GDM1 (cell line): ENCODE measurements at places on chromosomes 3 and 15.

DNA sequence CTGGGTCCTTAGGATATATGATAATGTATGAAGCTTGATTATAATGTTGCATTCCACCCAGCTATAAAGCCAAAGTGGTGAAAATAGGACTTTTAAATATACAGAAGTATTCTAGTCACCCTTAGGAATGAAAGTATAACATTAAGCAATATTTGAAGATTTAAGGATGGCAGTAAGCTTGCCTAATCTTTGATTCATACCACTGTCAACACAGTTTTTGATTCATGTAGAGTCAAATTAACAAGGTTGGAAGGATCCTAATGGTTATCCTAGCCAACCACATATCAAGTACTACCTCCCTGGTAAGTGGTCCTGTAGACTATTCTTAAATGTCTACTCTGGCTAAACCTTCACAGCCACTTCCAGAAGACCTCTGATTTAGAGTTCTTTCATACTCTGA lies 18.6 kb downstream of the ARIH1 start:
- no peak for DNase-seq

- no peak for DNase-seq
Measured at GRCh38 chr3:98982351-98982750, 80.9 kb upstream of the DCBLD2 start.

- no peak for DNase-seq
Measured at GRCh38 chr3:48595526-48596121, 495 bp upstream of the COL7A1 start.

- DNase-seq = no peak
Measured at GRCh38 chr15:84656972-84657371, 1.0 kb downstream of the NMB start.

- DNase-seq = peak; percentile 89
Measured at GRCh38 chr3:18425641-18426257, 610 bp upstream of the SATB1 start.

DNA sequence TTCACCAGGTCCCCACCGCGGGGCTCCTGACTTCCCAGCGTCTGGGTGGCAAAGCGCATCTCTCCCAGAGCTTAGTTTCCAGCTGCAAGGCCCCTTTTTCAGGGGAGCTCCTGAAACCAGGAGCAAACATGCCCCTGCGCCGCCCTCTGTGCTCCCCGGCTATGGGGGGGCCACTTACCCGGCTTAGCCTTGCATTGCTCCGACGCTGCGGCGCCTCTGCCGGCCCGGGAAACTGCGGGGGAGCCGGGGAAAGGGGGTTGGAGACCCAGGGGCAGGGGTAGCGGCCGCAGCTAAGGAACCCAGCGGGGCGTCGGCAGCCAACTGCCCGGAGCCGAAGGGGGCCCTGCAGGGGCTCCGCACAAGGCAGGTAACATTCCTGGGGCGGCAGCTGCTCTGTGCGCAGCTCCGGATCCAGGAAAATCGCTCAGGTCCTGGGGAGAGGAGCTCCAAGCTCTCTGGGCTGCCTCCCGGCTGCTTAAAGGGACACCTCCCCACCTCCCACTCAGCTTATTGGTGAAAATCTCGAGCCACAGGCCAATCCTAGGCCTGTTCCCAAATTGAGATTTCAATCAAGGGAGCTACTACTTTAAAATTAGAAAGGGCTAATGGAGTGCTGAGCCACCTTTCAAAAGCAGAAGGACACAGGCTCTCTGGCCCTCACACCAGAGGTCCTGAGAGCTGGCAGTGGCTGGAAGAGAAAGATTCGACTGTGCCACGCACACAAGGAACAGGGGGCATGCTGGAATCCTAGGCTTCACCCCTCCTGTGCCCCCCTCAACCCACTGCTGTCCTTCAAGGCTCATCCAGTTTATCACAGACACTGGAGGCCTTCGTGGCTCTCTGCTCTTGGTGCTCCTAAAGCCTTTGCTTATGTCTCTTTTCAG lies 42.7 kb upstream of the PRICKLE2 start:
- DNase-seq = no peak

- DNase-seq = no peak
Measured at GRCh38 chr15:50148362-50148963, 29.4 kb upstream of the ATP8B4 start.

DNA sequence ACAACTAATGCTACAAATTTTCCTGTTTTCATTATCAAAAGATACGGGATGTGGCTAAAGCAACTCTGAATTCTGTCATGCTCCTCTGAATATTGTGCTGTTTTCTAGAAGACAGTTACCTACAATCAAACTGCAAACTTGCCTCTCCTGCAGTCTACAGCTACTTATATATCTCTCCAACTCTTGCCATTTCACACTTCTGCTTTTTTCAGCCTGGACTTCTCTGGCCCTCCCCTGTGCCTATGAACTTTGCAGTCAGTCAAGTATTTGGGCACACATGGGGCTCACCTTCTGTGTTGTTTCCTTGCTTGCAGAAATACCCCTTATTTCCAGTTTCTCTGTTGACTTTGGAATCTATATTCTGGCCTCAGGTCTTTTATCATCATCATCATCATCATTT lies 575.6 kb downstream of the GRM7 start:
- peak; percentile 31 for DNase-seq

- peak; percentile 55 for DNase-seq
Measured at GRCh38 chr3:124761250-124761796, 31.1 kb downstream of the UMPS start.

DNA sequence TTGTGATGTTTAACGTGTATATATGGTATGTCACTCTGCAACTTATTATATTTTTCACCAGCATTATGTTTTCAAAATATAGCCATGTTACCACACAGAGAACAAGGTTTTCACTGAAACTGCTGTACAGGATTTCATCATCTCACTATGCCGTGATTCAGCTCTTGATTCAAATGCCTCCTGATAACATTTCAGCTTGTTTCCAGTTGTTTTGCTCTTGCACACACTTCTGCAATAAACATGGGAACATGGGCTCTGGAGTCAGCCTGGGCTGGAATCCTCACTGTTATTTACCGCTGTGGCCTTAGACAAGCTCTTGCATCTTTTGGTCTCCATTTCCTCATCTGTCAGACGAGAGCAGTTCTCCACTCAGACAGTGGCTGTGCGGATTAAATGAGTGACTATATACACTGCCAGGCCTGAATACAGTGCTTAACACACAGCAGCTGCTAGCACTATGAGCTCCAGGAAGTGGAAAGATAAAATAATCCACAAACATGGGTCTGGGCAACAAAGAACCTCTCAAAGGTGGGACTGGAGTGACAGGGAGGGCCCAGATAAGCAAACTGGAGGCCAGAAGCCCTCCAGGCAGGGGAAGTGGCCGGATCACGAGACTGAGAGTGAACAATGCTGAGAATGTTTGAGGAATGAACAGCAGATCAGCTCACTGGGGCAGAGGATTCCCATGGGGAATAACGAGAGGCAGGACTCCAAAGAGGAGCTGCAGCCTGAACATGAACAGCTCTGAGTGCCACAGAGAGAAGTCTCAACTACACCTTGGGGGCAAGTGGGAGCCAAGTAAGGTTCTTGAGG lies 17.7 kb downstream of the NTRK3 start:
- no peak for DNase-seq

DNA sequence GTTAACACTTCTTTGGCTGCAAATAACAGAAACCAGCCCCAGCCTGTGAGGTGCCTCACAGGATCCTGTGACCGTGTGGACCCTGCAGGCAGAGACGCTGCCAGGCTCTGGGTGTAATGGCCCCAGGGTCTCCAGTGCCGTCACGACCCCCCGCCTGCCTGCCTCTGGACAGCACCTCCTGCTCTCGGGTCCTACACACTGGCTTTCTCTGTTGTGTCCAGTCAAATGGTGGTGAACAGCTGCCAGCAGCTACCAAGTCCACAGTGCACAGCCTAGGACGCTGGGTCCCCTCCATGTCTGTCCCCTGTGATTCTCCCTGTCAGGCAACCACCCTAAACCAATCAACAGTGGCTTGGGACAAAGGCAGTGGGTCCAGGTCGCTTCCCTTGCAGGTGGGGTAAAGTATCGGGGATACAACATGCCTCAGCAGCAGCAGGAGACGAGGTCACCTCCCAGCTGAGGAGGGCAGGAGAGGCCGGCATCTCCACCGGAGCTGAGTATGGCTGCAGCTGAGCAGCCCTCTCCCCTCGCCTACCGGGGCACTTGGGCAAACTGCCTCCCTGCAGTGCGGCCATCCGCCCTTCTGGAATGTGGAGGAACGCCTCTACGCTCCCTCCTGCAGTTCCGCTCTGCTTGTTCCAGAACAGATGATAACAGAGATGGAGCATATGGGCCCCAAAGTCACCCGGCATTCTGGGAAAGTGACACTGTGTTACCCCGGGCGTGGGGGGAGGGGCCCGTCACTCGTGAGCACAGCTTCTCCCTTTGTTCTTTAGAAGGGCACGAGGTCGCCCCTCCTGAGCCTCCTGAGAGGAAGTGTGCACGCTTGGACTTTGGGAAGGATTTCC lies 21.1 kb upstream of the SKOR1 start:
- DNase-seq = no peak

DNA sequence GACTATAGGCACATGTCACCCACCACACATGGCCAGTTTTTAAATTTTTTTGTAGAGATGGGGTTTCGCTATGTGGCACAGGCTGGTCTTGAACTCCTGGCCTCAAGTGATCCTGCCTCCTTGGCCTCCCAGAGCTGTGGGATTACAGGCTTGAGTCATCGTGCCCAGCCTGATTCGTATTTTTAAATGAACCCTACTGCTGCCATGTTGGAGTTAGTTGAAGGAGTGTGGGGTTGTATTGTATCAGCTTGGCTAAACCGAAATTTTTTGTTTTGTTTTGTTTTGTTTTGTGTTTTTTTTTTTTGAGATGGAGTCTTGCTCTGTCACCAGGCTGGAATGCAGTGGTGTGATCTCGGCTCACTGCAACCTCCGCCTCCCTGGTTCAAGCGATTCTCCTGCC lies 11.8 kb upstream of the ZNF770 start:
- DNase-seq = no peak

GRCh38 chr3:179037351-179037750 lies 34.3 kb downstream of the ZMAT3 start:
- no peak for DNase-seq

DNA sequence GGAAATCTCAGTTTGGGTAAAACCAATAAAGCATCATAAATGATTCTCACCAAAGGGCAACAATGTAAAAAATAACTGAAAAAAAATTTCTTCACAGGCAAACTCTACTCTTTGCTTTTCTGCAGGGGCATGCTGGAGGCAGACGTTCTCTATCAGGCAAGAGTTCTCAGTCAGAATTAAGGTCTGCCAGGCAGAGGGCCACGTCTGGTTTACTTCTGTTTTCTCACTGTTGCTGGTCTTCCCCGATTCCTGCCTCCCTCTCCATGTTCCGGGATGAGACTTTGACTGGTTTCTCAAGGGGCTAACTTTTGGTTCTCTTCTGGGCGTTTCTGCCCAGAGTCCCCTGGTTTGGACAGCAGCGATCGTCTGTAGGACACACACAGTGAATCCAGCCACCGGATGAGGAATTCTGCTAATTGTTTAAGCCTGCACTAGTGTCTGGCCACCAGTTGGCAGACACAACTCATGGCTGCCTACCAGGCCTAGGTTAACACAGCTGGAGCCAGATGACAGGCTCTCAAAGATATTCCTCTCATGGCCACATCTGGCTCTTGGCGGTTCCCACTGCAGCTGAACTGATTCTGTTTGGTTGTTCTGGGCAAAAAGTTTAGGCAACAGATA lies 273.1 kb downstream of the FOXP1 start:
- peak; percentile 28 for DNase-seq

GRCh38 chr3:160393346-160394008 lies 5.5 kb downstream of the IFT80 start:
- no peak for DNase-seq

GRCh38 chr15:65399001-65399706 lies 21.4 kb upstream of the IGDCC3 start:
- no peak for DNase-seq

DNA sequence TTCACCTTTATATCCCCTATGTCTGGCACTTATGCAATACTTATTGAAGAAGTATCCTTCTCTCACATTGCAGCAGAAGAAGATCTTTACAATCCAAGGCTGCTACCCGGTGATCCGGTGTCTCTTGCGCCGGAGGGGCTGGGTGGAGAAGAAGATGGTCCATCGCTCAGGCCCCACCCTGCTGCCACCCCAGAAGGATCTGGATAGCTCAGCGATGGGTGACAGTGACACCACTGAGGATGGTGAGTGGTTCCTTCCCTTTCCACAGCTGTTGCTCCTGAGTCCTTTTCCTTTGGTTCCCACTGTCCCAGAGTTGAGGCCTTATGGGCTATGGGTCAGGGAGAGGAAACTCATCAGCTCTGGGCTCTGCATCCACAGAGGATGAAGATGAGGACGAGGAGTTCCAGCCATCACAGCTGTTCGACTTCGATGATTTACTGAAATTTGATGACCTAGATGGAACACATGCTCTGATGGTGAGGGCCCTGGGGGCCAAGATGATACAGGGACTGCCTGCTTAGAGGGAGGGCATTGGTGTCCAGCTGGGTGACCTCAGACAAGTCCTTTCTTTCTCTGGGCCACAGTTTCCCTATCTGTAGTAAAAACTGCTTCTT lies 2.9 kb downstream of the TTLL3 start:
- DNase-seq = no peak

DNA sequence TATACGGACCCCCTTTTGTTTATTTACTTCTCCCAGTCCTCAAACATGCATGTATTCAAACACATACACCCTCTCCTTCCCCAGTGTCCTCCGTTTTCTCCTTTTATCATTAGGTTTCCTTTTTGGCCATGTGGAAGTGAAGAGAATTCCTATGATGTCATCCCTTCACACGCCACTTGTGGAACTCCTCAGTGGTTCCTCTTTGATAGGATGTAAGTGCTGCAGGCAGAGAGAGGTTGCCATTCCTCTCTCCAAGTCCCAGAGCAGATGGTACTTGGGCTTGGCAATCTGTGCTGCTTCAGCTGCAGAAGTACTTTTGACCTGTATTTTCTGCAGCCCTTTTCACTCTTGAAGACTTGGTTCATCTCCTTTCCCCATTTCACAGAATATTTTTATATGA lies 32.9 kb upstream of the CRTC3 start:
- no peak for DNase-seq

DNA sequence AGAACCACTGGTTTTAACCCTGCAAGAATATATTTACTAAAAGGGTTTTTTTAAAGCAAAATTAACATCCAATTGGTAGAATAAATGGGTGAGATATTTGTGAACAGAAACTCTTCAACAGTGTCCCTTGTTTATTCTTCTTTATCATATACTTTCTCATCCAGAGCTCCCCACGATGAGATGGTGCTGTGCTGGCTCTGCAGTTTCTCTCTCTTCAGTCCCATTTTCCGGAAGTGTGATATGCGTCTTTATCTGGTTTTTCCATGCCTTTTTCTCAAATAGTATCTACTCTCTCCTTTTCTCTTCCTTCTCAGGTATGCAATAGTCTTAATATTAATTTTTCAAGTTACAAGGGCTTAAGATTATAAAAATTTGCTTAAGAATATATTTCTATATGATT lies 1.5 kb downstream of the EAF2 start:
- DNase-seq = no peak
